BE2C (cell line): ENCODE measurements at places on chromosomes 5 and 9.

- DNase-seq = no peak
These were observed 5.3 kb downstream of the MACROH2A1 start for GRCh38 chr5:135393691-135394090.

DNA sequence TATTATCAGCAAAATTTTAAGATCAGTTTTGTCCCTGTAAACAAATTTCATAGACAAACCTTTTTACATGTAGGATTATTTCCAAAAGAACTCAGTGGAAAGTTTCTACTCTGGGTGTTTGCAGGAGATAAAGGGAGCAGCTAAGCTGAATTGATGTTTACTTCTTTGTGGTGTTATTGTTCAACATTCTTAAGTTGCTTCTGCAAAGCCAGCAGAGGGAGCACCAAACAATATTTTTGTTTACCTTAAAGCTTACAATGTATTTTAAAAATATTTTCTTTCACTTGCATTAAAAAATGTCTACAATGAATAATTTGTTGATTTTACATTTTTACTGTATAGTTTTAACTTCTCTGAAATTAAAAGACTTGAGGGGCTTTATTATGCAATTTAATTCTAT lies 135.4 kb downstream of the ATG10 start:
- DNase-seq = no peak

DNA sequence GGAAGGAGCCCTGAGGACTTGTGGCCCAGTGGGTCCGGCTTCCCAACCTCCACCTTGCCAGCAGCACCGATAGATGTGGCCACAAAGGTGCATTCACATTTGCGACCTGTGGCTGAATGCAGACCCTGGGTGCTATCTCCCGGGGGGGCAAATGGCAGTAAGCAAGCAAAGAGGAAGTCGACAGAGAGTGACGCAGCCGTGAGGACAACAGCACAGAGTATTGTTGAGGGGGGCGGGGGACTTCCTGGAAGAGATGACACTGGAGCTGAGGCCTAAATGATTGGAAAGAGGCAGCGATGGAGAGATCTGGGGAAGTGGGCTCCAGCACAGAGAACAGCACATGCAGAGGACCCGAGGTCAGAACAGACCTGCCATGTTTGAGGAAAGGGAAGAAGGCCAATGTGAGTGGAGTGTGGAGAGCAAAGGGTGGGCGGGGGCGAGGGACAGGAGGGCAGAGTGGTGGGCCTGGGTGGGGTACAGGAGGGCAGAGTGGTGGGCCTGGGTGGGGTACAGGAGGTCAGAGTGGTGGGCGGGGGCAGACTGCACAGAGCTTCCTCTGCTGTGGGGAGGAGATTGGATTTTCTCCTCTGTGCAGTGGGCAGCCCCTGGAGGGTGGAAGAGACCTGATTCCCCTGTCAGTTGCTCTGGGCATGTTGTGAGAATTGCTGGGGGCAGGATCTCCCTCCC lies 42.6 kb downstream of the ADAMTS2 start:
- no peak for DNase-seq

DNA sequence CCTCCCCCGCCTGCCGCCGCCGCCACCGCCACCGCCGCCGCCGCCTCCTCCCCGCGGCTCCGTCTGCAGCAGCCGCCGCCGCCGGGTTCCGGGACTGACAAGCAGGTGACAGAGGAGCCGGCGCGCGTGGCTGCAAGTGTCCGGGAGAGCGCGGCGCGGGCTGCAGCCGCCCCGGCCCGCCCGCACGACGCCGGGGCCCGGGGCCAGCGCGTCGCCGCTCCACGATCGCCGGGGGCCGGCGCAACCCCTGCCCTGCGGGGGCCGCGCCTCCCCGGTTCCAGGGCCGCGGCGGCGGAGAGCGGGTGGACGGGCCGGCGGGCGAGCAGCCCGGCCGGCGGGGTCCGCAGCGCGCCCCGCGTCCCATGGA lies 343 bp downstream of the LMX1B start:
- no peak for DNase-seq

DNA sequence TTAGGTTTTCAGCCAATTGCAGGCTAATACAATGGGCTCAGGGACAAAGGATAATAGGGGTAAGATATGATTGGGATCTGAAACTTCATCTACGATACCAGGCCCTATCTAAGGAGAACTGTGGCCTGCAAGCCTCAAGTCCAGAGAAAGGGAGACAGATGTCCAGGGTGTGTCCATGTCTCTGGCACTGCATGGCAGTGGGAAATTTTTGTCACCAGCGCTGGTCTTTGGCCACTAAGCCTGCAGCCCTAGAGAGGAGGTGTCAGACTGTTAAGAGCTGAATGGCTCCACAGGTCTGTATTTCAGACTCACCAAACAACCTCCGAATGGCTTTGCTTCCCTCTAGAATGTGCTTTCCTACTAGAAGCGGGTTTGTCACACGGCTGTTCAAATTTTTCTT lies 6.6 kb upstream of the CNOT6 start:
- DNase-seq = no peak

DNA sequence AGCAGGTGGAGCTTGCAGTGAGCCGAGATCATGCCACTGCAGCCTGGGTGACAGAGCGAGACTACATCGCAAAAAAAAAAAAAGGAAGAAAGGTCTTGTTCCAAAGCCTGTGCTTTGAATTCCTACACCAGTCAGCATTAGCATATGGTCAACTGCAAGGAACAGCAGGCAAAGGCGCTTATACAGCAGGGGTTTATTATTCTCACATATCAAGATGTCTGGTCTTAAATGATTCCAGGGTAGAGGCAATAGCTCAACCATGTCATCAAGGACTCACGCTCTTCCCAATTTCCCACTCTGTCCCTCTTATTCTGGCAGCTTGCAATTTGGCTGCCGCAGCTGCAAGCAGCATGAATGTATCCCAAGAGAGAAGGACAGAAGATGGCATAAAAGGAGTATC lies 28.6 kb upstream of the HRH2 start:
- no peak for DNase-seq

GRCh38 chr5:132477784-132478365 lies 12.7 kb downstream of the IRF1 start:
- no peak for DNase-seq

- no peak for DNase-seq
These were observed 198.8 kb downstream of the BNC2 start for GRCh38 chr9:16671591-16672137.

DNA sequence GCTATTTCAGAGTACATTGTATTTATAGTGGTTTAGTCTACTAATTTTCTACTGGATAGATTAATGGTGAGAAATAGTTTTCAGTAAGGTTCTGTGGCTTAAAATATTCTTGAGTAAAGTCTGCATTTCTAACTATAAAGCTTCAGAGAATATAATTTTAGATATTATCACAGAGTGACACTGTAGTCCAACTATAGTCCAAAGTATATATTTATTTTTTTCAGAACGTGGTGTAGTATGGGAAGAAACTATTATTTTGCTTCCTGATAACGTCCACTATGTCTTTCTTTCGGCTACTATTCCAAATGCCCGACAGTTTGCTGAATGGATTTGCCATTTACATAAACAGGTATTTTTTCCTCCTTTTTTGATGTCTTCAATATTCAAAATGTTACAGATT lies 35.3 kb downstream of the MTREX start:
- no peak for DNase-seq

GRCh38 chr9:133978226-133978898 lies 13.8 kb downstream of the VAV2 start:
- no peak for DNase-seq

DNA sequence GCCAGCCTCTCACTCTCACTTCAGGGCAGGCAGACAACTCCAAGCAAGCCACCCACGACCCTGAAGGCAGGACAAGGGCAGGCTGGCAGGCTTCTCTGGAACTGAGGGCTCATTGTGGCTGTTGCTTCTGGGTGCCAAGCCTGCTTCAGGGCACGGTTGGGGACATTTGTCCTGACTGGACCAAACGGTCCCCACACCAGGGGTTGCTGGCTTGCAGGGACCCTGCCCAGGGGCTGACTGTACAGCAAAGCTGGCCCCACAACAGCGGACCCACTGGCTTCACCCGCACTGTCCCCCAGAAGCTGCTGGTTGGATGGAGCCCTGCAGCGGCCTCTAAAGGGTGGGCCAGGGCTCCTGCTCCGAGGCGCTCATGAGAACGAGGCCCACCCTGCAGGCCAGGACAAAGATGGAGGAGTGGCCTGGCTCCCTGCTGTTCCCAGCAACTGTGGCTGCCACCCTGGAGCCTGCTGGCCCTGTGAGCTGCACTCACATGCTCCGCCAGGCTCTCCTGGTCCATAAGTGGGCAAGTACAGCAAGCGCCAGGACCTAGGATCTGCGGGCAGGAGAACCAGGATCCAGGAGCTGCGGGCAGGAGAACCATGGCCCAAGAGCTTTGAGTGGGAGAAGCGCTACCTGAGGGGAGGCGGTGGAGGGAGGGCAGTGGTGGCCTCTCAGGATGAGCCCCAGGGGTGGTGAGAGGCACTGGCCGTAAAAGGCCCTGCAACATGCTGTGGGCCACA lies 34.4 kb upstream of the NSMF start:
- no peak for DNase-seq

DNA sequence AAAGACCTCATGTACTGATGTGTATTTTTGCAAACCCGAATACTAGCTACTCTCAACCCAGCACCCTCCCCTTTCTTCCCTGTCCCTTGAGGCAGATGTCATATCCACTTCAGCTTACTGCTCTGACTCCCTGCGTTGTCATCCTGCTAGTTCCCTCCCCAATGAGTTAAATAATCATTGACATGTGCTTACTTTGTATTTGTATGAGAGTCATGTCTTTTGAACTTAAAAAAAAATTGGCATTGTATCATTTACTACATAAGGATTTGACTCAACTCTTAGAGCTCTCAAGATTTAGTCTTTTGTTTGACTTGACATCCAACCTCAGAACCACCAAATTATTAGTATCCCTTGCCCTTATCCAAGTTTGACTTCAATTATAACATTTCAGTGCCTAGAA lies 219.7 kb upstream of the TUT7 start:
- no peak for DNase-seq

GRCh38 chr9:133331221-133331620 lies 4.8 kb downstream of the SURF6 start:
- DNase-seq = no peak

GRCh38 chr9:126628969-126629674 lies 15.4 kb downstream of the LMX1B start:
- no peak for DNase-seq

- DNase-seq = no peak
These were observed 126.4 kb downstream of the LPAR1 start for GRCh38 chr9:110911659-110912418.

DNA sequence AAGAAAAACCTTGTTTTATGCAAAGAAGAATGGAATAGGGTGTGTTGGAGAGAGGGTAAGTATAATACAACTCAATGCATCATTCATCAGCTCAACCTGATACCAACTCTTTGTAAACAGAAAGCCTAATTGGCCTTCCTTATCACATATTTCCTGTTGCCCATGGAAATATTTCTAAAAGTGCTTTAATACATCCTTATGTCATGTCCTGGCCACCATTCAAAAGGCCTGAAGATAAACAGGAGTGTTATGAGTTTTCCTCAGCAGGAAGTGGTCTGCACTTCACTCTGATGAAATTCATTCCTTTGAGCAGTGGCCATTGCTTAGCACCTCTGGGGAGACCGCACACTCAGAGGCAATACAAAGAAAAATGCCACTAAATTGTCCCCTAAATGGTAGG lies 511.2 kb downstream of the SEMA5A start:
- no peak for DNase-seq

DNA sequence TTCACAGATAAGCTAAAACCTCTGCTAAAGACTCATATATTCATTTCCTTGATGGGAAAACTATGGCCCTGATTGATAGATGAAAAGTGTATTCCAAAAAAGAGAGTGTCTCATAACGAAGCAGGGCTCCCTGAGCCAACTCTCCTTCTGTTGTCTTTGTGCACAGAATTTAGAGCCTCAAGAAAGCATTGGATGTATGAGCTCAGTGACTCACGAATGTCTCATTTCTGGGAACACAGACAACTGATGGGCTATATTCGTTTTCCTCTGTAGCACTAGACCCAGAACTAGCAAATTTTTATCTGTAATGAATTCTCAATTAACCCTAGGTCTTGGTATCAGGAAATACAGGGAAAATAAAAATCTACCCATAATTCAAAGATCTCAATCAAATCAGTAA lies 88.4 kb downstream of the LMNB1 start:
- no peak for DNase-seq
